ENCODE measurements at places on chromosomes 3 and 15. TPM values are rescaled to one million over a fixed set of nuclear protein-coding genes. Genes with fewer than 3 reads are reported as not detected.

GRCh38 chr3:88574146-88574545, 424.4 kb downstream of the C3orf38 start:
- no peak for DNase-seq

DNA sequence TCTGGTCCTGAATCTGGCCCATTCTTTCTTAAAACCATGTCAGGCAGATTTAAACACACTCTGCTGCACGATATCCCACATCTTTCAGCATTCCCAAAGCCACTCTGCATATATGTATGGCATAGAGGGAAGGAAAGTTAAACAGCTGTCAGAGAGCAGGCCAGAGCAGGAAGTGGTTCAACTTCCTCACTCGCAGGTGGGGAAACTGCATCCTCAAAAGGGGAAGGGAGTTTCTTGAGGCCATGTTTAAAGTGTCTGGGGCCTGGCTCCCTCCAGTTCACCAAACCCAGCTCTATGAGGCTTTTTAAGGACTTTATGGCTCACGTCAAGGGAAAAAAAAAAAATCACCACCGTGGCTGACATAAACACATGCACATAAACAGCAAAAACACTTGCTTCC, 123.1 kb downstream of the OPA1 start:
- no peak for DNase-seq

- no peak for DNase-seq
Observed at GRCh38 chr15:95365511-95366107, 964.9 kb upstream of the NR2F2 start.

DNA sequence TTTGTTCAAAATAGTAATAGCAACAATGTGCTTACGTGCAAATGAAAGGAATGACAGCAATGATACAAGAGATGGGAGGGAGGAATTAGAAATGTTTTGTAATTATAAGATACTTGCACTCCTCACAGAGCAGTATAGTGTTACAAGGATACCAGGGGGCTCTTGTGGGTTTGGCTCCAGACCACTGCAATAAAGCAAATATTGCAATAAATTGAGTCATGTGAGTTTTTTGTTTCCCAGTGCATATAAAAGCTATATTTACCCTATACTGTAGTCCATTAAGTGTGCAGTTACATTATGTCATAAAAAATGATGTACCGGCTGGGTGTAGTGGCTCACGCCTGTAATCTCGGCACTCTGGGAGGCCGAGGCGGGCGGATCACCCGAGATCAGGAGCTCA, 864.3 kb downstream of the NSUN3 start:
- DNase-seq = no peak

DNA sequence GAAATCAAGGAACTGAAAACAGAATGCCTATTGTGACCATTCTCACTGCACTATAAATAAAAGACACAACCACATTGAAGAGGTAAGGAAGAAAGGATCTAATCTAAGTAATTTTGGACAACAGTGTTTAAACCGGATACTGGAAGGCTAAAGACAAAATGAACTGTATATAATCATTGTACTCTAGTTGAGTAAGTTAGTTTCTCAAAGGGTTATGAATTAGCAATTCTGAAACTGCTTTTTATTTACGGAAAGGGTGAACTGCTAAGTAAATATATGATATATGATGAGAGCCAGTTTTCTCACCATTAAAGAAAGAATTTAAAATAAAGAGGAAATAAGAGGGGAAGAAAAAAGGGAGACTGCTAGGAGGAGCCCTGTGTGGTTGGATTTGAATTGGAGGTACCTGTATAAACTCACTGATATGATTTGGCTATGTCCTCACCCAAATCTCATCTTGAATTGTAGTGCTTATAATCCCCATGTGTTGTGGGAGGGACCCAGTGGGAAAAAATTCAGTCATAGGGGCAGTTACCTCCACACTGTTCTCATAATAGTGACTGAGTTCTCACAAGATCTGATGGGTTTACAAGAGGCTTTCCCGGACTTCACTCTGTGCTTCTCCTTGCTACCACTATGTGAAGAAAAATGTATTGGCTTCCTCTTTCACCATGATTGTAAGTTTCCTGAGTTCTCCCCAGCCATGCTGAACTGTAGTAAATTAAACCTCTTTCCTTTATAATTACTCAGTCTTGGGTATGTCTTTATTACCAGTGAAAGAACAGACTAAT, 607.7 kb downstream of the PYDC2 start:
- no peak for DNase-seq

DNA sequence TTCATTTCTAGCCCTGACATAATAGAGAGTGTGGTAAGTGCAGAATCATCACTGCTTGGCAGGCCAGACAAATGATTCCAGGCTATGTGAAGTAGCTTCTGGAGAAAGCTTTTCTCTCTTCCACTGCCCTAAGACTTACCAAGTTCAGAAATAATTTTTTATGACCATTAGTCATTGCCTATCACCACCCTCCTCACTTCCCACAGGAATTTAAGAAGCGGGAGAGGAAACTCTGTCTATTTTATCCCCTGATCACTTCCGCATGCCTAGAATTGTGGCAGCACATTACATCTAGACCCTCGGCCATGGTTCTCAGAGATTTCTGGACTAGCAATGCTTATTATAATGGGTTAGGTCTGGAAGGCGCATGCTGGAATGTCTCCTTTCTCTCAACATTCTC, 397.8 kb upstream of the NR2F2 start:
- no peak for DNase-seq

- no peak for DNase-seq
Observed at GRCh38 chr3:111668888-111669488, 73.8 kb upstream of the ZBED2 start.

- DNase-seq = peak; percentile 68
Observed at GRCh38 chr15:89760303-89761008, 9.4 kb upstream of the MESP1 start.

DNA sequence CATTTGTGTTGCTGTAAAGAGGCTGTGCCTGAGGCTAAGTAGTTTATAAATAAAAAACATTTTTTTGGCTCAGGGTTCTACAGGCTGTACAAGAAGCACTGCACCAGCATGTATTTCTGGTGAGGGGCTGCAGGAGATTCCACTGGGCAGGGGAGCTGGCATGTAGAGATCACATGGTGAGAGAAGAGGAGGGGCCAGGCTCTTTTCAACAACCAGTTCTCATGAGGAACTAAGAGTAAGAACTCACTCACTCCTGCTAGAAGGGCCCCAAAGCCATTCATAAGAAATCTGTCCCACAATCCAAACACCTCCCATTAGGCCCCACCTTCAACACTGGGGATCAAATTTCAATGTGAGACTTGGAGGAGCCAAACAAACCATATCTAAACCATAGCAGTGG, 214.9 kb upstream of the LMCD1 start:
- DNase-seq = no peak

- no peak for DNase-seq
Observed at GRCh38 chr3:155631323-155632019, 113.4 kb downstream of the PLCH1 start.

- DNase-seq = no peak
Observed at GRCh38 chr3:116033516-116033915, 410.2 kb downstream of the GAP43 start.

DNA sequence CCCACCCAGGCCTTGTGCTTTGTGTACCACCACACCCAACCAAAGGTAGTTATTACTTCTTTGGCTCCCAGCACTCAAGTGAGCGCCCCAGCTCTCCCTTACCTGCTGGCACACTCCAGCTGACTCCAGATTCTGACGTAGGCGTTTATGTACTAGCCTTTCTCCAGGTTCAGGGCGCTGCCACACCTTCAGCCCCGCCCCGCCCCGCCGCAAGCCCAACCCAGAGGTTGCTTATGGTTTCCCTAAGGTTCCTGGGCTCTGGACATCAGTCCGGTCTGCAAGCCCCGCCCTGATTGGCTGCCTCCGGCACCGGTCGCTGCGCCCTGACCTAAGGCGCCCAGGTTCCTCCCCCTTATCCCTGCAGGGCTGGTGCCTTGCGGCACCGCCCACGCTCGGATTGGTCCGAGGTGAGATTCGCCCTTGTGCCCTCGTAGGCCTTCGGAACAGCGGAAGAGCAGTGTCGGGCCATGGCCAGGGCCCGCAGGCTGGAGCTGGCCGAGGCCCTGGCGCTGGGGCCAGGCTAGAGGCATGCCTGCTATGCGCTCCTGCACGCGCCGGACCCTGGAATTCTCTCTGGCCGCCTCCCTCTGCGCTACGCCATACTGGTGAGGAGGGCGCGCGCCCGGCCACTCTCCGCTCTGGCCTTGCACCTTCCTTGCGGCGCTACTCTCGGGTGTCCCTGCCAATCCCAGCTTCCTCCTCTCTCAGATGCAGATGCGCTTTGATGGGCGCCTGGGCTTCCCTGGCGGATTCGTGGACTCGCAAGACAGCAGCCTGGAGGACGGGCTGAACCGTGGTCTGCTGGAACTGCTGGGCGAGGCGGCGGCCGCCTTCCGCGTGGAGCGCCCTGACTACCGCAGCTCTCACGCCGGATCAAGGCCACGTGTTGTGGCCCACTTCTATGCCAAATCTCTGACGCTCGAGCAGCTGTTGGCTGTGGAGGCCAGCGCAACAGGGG, 19.8 kb upstream of the NUDT16 start:
- DNase-seq = peak; percentile 26

GRCh38 chr15:92377083-92377789, 16.4 kb upstream of the ST8SIA2 start:
- DNase-seq = no peak

- no peak for DNase-seq
Observed at GRCh38 chr3:100754563-100755334, 45.5 kb downstream of the TFG start.

- no peak for DNase-seq
Observed at GRCh38 chr3:60076331-60076730, 1026.5 kb upstream of the CFAP20DC start.

GRCh38 chr3:13027154-13027553, 46.1 kb downstream of the IQSEC1 start:
- no peak for DNase-seq

- DNase-seq = no peak
Observed at GRCh38 chr3:170309046-170309445, 48.5 kb upstream of the SKIL start.

- no peak for DNase-seq
Observed at GRCh38 chr15:62453375-62453774, 288.3 kb upstream of the C2CD4B start.

Gene BCL6
- total RNA-seq = 103 TPM

Gene ISLR2
- not detected for total RNA-seq

Gene PRR20G
- not detected for total RNA-seq

Gene PIAS1
- 43.9 TPM for total RNA-seq

Gene CMTM8
- total RNA-seq = 9.5 TPM

Gene CADPS
- not detected for total RNA-seq

Gene CPOX
- total RNA-seq = 39.4 TPM

Gene TIMP4
- total RNA-seq = not detected

Gene ACP3
- total RNA-seq = not detected
